Stimulated activated naive CD8-positive, alpha-beta T cell treated with anti-CD3 and anti-CD28 coated beads, Interleukin-15, Interleukin-2, amounts not matched to agents 100 U/mL and 50 U/mL, for 24 hours (primary cell): ENCODE measurements at places on chromosomes 13 and 19.

DNA sequence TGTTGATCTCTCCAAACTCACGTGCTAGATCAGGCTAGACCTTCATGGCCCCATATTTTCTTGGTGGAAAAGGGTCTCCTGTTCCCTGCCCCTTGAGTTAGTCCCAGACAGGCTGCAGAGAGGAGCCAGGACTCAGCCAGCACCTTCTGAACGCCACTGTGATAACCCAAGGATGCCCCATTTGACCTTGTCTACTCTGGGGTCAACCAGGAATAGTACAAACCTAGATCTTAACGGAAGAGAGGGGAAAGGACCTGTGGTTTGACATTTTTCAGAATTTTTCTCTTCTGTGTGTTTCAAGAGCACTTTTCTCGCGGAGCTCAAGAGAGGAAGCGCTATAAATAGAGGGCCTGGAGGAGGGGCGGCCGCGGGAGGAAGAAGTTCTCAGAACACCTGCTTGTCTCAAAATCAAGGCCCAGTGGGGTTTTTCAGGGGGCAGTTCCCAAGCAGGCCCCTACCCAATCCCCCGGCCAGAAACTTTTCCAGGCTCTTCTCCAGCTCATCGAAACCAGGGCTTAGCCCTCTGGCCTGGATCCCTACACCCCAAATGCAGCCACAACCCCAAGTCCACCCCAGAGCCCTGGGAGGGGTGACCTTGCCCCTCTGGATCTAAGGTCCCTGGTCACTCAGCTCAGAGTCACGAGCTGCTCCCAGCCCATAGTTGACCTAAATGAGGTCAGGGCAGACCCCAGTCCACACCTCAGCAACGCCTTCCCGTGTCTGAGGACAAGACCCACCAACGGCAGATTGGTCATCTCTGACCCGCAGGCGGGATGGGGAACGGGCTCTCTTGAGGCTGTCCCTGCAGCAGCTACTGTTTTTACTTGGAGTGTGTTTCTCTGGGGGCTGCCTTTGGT, 75.6 kb upstream of the TM9SF2 start:
- peak; percentile 79 for DNase-seq

GRCh38 chr19:20259615-20260014, 92.6 kb downstream of the ZNF486 start:
- no peak for DNase-seq

DNA sequence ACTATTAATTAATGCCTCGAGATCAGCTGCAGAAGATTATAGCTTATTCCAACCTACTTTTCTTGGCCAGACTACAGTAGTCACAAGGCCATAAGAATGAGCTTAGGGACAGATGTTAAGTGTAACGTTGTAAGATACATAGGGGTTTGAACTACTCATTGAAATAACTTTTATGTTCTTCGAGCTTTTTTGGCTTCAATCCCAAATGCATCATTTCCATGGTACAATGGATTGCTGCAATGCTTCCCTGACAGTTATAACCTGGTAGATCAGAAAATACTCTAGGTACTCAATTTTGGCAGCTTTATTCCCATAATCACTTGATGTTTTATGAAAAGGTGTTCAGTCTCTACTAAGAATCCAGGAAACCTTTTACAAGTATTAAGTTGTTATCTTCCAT, 2216.7 kb upstream of the PCDH20 start:
- no peak for DNase-seq

DNA sequence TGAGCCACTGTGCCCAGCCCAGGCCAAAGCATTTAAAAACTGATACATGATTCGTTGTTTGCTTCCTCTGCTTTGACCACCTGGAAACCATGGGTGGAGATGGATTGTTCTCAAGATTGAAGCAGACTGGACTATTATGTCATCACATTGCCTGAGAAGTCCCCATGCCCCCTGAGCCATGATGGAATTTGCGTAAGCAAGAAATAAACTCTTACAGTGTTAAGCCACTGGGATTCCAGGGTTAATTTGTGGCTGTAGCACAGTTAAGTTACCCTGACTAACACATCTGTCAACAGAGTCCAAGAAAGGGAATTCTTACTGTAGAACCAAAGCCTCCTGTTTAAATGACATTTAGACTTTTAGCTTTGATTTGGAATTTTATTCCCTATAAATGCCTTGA, 19.4 kb upstream of the DHRS12 start:
- no peak for DNase-seq

DNA sequence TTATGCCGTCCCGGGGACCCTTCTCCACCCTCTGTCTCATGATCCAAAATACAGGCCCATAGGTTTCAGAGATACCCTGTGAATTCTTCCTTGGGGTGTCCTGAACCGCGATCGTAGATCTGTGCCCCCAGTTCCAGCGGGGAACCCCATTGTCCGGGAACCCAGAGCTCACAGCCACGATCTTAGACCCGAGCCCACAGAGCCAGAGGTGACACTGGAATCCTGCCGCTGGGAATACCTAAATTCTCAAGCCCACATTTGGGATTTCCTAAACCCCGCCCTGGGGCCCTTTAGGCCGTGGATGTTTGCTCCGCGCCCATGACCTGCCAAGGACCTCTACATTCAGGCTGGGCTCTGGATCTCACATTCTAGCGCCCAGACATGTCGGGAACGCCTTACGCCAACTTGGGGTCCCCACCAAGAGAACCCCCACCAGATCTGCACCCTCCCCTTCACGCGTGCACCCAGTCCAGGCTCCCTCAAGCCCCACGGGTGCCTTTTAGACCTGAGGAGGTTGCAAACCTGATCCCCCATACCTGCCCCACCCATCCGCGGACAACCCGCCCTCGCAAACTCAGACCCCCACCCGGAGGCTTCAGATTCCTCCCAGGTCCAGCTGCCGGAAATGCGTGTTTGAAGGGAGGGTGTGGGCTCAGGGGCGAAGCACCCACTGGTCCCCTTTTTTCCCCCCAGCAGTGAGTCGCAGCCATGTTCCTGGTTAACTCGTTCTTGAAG, 605 bp downstream of the CAPNS1 start:
- DNase-seq: peak; percentile 68

- no peak for DNase-seq
These were observed 206.8 kb downstream of the PCDH9 start for GRCh38 chr13:67023130-67023876.
